ENCODE measurements at places on chromosomes 7 and 10.

DNA sequence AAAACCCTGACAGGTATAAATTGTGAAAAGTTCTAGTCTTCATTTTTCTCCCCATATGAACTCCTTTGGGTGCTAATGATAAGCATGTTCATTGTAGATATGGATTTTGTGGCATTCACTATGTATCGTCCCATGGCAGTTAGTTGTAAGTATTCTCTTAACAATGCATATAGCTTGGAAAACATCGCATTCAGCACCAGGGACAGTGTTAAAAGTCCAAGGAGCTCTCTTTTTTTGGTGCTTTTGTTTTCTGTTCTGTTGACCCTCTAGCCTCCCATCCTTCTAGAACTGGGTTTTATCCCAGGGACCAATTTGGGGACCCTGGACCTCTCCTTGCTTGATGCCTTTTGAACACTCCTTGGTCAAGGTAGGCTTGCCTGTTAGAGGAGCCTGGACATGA is 37.7 kb downstream of the INSYN2A start:
- DNase-seq: peak; percentile 7

- no peak for DNase-seq
Observed at GRCh38 chr7:5687936-5688630, 93.4 kb downstream of the RNF216 start.

DNA sequence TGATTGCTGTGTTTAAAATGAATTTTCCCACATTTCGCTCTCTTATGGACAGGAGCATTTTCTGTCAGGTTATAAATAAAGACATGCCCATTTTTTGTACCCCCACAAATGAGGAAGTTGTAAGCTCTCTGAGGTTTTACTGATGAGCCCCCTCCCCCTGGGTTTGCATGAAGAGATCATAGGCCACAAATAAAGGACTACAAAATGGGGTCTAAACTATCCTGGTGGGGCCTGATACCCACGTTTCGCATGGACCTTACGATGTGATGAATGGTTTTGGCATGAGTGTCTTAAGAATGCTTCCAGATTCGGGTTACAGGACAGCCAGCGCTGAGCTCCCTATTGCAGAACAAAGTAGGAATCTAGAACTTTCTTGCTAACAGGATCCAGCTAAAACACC is 5.8 kb downstream of the IKZF1 start:
- DNase-seq: no peak

- no peak for DNase-seq
Observed at GRCh38 chr10:132524443-132525285, 12.9 kb upstream of the INPP5A start.

DNA sequence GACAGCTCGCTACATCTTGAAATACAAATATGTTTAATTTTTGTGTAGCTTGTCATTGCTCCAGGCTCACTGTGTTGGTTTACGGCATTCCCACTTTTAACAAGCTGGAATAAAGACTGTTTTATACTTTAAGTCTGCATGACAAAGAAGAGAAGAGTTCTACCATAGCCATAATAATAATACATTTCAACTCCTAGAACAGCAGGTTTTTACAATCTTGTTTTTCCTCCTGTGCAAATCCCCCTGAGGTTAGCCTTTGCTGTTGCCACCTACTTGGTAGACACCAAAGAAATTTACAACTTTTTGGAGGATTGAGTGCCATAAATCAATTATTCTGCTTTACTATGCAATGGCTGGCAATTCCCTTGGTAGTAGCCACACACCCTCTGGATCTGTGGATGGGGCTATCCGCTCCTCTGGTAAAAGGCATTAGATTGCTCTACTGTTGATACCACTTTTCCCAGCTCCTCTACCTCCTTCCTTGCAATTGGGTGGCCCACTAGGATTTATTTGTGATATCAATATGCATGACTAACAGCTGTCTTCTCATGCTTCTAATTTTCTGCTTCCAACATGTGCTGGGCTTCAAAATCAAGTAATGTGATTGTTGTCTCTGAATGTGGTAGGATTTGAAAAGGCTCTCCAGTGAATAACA is 60.2 kb downstream of the SFMBT2 start:
- no peak for DNase-seq

DNA sequence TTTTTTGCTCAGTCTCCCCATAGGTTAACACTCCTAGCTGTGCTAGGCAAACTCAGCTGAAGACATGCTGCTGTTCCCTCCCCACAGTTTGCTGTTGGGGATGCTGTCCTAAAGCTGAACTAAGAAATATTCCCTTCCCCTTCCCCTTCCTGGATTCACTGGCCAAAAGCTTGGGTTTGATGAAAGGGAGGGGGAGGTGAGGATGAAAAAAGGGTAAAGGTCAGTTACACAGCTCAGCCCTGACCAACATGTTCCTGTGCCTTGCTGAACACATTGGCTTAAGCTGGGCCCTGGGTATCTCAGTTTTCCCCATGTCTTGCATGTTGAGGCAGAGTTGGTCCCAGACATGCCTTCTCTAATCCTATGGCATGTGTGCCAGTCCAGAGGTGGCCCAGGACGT is 15.3 kb downstream of the CCM2 start:
- DNase-seq: no peak

DNA sequence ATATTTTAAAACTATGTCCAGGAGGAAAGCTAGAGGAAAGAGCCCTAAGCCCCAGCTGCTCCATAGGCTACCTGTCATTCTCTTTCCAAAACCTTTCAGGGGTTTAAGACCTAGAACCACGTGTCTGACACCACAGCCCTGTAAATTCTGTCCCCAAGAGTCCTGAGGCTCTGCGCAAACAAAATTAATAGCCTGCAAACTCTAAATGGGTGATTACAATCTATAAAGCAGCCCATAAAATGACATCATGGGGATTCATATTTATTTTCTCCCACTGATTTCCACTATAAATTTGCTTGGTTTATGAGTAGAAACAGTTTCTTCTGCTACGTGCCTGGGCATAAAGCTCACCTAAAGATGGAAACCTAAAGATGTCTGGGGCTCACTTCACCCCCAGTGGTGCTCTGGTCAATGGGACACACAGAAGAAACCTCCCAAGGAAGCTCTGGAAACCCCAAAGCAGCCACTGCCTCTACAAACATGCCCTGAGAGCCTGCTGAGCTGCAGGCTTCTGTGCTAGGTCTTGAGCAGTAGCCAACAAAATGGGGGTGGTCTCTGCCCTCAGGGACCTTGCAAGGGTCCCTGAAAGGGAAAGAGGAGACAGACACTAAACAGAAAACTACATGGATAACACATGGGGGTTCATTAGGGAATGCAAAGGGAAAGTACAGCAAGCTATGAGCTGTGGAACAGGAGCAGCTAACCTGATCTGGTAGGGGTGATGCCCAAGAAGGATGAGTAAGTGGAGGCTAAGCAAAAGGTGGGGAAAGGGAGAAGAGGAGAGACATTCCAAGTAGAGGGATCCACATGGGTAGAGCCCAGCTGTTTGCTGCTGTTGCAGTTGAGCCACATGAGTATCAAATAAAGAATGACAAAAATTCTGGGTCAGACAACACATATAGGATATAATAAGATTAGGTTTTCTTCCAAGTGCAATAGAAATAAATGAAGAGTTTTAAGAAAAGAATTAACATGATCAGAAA is 331.7 kb downstream of the KCNMA1 start:
- peak; percentile 75 for DNase-seq

- no peak for DNase-seq
Observed at GRCh38 chr7:127377425-127377824, 15.1 kb downstream of the ZNF800 start.

GRCh38 chr10:118569241-118569881 is 26.1 kb downstream of the PRLHR start:
- DNase-seq: peak; percentile 30

- no peak for DNase-seq
Observed at GRCh38 chr7:27992097-27992496, 188.5 kb downstream of the JAZF1 start.

GRCh38 chr7:26365901-26366275 is 74.2 kb downstream of the SNX10 start:
- no peak for DNase-seq

DNA sequence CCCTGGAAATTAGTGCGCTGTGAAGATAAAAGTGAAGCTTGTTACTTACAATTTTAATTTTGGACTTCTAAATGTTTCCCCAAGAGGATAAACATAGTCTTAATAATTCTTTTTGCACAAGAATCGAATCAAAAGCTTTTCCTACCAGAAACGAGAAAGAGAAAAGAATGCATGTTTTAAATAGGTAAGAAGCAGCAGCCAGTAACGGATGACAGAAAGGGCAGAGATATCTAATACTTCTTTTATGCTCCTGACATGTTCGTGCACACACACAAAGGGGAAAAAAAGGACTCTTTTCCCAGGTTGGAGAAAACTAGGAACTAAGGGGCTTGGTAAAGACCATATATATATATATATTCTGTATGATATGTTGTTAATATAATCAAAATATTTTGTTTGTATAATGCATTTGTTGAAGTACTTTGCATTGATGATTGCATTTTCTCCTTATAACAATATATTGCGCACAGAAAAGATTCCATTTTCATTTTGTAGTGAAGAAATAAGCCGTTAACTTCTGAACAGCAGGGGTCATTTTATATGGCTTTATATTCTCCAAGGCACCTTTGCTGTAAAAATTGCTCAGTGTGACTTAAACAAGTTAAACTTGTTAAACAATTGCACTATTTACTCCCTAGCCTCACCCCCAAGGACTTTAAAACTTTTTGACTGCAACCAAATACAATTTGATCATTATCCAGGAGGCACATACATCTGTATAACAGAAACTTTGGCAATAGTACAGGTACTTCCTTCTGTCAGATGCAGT is 2.2 kb downstream of the PRKAR2B start:
- DNase-seq: no peak

DNA sequence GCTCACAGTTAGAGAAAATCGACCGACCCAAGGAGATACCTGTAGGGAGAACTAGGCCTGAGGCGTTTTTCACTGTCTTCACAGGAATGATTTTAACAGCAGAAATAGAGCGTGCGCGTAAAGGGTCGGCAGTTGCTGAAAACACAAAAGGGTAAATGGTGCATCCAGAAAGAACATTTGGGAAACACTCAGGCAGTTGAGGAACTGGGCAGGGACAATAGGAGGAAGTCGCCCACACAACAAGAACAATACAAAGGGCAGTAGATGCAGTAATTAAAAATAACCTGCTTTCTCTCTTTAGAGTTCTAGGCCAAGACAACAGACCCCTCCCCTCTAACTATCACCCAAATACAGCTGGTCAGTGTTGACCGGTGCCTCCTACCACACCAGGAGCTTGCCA is 126.6 kb downstream of the SORBS1 start:
- no peak for DNase-seq

GRCh38 chr10:34922138-34922537 is 107.0 kb upstream of the PARD3 start:
- peak; percentile 62 for DNase-seq

GRCh38 chr10:90148116-90148855 is 446.9 kb downstream of the KIF20B start:
- DNase-seq: peak; percentile 39

GRCh38 chr10:26112532-26112931 is 104.0 kb upstream of the GAD2 start:
- peak; percentile 9 for DNase-seq

GRCh38 chr10:113625461-113626186 is 38.2 kb downstream of the NRAP start:
- no peak for DNase-seq

DNA sequence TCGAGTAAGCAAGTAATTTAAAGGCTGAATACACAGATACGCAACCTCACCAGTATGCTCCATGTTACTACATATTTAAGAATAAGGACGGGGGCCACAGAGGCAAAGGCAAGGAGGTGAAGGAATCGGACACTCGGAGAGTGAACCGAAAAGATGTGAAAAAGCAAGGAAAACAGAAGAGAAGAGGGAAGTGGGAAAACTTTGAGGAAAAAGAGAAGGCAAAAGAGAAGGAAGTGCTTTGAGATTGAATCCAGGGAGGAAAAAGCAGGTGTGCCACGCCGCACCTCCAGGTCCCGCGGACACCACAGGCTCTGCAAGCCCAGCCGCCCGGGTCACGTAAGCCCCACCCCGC is 367 bp upstream of the AVL9 start:
- DNase-seq: no peak

- DNase-seq: peak; percentile 43
Observed at GRCh38 chr7:45021604-45022296, 21.7 kb downstream of the CCM2 start.

DNA sequence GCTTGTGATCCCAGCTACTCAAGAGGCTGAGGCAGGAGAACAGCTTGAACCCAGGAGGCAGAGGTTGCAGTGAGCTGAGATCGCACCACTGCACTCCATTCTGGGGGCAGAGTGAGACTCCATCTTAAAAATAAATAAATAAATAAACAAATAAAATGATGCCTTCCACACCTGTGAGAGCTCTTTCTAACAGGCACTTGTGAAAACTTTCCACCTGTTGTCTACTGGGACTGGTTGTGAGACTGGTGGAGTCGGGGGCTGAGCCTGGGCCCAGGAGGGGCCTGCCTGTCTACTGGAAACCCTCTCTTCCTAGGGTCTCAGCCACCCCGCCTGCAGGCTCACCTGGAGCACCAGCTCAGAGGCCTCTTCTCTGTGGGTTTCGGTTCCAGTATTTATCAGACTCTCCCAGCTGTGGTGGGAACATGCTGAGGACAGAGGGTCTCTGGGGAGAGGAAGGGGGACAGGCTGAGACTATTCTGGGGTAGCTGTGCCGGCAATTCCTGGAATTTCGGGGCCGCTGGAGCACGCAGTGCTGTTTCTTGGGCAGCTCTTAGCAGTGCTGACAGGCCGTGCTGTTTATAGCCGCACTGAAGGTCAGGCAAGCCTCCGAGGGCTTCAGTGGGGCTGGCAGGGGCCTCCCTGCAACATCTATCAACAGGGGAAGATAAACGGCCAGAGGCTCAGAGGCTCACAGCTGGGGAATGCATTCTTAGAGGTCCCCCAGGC is 3.8 kb downstream of the LDB3 start:
- DNase-seq: peak; percentile 22

- no peak for DNase-seq
Observed at GRCh38 chr10:13944823-13945222, 358.1 kb downstream of the PRPF18 start.

DNA sequence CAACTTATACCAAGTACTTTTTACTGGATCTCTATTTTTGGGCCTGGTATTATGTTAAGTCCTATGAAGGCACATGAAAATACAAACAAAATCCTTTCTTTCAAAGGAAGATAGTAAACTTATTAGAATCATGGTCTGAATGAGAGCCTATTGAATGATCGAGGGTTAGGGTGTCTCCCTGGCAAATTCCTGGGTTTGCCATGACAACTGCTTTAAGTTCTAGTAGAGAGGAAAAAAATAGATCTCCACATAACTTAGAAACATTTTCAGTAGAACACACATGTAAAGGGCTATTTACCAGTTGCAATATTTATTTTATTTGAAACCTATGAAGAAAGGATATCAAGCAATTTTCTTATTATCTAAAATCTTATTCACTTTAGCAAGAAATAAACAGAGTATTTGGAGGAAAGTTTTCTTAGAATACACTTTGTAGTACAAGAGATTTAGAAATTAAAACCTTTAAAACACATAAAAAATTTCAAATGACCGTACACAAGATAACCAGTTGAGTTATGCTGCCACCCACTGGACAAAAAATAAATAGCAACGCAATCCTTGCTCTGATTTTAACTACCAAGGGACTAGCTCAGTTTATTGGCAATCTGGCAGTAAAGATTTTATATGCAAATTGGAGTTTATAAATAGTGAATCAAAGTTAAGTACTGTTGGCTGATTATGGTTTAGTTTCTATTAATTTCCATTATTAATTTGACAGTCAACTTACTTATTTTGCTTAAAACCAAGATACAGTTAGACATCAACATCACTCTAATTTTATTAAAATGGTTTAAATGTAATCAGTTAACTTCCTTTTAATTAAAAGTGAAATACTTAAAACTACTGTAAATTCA is 33.9 kb downstream of the CACUL1 start:
- DNase-seq: peak; percentile 64

GRCh38 chr10:103696411-103697145 is 158.8 kb downstream of the SH3PXD2A start:
- peak; percentile 95 for DNase-seq

Data from EH (cell line).